ENCODE measurements at places on chromosomes 3 and 15. TPM values are rescaled to one million over a fixed set of nuclear protein-coding genes. Genes with fewer than 3 reads are reported as not detected.
A peak's percentile ranks its signal among the peaks of the same experiment; 100 is the strongest.

GRCh38 chr3:63905731-63906620 is 6.2 kb downstream of the SCAANT1 start:
- peak; percentile 54 for DNase-seq

GRCh38 chr15:92797168-92798052 is 102.7 kb upstream of the CHD2 start:
- no peak for DNase-seq

- DNase-seq, result no peak
Measured at GRCh38 chr3:141436180-141436579, 50.6 kb upstream of the RASA2 start.

DNA sequence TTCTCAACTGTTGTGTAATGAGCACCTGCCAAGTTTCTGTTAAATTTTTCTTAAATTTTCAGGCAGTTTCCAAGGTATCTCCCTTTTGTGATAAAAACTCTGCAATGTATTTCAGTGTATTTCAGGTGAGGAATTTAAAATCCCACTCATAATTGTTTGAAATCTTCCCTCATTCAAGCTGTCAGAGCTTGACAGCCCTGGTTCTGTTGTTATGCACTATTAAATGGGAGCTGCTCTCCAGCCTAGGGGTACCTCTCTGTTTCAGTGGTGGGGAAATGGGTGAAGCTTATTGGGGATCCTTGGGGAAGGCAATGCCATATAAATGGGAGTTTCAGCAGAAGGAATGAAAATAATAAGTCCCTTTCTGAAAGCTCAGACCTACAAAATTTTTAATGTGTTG is 178.0 kb upstream of the TMCO5A start:
- DNase-seq, result no peak

The GPR87 gene
- not detected for total RNA-seq

The USF3 gene
- total RNA-seq, result 11.2 TPM
